Epithelial cell of esophagus (primary cell): ENCODE measurements at places on chromosomes 5 and 9.

GRCh38 chr5:153425914-153426313 is 64.6 kb upstream of the GRIA1 start:
- DNase-seq = peak; percentile 45

- peak; percentile 83 for DNase-seq
Measured at GRCh38 chr5:1564182-1564748, 40.5 kb upstream of the LPCAT1 start.

DNA sequence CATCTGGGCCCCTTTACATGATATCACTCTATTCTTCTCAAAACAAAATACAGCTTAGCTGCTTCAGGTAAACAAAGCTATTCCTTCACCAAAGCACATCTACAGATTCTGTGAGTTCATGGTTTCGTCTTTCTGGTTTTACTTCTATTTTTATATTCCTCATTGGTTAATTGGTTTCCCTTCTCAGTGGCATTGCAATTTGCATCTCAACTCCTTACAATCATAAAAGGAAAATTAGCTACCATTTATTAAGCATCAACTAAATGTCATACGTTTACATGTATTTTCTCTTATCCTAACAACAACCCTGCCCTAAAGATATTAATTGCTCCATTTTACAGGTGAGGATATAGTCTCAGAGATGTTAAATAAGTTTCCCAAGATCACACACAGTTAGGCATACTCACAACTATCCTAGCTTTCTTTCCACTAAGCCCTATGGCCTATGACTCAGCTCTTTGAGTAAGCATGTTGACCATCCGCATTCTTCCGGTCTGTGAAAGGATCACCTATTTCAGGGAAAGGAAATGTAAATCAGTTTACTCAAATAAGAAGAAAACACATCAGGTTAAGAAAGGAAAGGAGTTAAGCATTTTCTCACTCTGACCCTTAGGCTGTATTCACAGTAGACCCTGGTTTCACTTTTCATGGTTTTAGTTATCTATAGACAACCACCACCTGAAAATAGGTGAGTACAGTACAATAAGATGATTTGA is 146.1 kb downstream of the CAAP1 start:
- peak; percentile 76 for DNase-seq

GRCh38 chr5:56856541-56857178 is 41.3 kb downstream of the MAP3K1 start:
- no peak for DNase-seq

GRCh38 chr5:159262472-159262858 is 625 bp upstream of the UBLCP1 start:
- DNase-seq = peak; percentile 74

DNA sequence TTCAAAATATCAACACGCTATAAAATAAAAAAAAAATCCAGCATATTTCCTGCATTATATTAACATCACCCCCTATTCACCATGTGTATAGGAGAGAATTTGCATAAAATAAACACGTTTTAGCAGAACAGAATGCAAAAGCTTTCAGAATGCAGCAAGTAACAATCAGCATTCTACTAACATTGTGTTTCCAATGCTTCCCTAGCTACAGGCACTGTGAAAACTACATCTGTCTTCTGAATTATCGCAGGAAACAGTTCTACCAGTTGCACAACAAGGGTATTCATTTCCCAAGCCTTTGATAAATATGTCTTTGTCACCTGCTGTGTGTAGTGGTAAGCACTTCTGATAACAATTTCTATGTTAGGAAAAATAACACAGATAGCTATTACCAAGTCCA is 1015.8 kb downstream of the CDH18 start:
- no peak for DNase-seq

GRCh38 chr5:170302653-170303501 is 5.3 kb upstream of the LCP2 start:
- DNase-seq = no peak

GRCh38 chr9:131734781-131735180 is 5.1 kb downstream of the RAPGEF1 start:
- DNase-seq = no peak

DNA sequence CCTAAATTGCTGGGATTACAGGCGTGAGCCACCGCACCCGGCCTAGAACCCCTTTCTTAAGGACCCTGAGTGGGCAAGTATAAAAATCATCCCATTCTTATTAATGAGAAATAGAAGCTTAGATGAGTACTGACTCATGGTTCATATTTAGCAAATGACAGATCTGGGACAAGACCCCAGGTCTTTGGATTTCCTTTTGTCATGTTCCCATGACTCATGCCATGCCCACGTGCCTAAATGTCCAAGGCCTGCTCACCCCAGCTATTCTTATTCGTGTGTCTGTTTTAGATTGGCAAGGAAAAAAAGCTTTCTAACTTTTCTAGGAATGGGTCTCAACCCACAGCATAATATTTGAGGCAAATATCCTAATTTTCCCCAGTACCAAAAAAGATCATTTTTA is 57.7 kb upstream of the RPS23 start:
- DNase-seq = no peak

GRCh38 chr5:141574122-141574510 is 44.7 kb downstream of the DIAPH1 start:
- no peak for DNase-seq

DNA sequence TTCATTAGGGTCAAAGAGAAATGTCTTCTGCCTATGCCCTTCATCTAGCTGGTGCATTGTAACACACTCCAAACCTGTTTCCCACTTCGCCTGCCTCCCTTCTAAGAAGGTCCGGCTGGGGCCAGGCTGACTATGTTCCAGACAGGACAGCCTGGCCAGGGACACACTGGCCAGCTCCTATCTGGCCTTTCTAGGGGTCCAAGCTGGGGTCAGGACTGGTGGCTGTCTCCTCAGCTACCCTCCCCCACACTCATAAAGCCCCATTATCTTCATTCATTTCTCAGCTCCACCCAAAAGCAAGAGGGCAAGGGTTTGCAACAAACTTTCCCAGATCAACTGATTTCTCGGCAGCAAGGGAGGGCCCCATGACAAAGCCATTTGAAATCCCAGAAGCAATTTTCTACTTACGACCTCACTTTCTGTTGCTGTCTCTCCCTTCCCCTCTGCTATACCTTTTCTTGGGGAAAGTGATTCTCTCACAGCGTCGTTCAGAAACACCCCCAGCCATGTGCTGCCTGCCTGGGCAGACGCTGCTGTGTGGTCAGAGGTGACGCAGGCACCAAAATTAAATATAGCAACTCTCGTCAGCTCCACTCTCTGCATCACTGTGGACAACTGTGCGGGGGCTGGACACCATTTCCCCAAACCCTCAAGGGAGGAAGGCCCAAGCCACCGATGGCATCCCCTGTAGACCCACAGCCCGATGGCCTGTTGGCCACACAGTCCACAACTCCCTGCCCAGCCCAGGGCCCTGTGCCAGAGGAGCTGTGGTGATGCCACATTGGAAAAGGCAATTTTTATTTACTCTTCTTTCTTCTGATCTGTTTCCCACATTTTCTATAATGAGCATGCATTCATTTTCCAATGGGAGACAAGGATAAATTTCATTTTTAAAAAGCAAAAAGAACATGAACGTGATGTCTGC is 6.1 kb downstream of the IL13 start:
- no peak for DNase-seq

GRCh38 chr5:7425830-7426229 is 29.9 kb downstream of the ADCY2 start:
- DNase-seq = no peak

DNA sequence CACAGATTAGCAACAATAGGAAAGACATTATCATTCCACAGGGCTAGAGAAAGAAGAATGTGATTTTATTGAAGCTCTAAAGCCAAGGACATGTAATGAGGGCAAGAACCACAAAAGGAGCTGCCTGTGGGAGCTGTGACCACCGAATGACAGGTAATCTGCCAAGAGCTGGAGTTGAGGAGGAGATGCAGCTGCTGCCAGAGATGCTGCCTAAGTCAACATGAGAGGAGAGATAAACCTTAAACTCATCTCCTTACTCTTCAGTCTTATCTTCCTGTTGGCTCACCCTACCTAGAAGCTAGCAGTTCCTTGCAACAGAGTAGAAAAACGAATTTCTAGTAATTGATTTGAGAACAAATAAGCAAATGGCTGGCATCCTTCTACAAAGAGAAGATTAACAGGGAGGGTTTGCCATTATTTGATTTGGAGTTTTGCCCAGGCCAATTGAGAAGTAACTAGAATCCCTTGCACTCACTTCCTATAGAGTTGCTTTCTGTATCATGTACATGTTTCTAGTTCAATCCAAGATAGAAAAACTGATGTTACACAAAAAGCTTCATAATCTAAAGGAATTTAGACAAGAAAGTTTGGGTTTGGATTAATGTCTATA is 539.2 kb downstream of the TLE1 start:
- no peak for DNase-seq

- DNase-seq = peak; percentile 99
Measured at GRCh38 chr5:36657563-36657995, 51.2 kb downstream of the SLC1A3 start.

GRCh38 chr5:115209279-115209678 is 39.6 kb upstream of the TRIM36 start:
- DNase-seq = no peak

DNA sequence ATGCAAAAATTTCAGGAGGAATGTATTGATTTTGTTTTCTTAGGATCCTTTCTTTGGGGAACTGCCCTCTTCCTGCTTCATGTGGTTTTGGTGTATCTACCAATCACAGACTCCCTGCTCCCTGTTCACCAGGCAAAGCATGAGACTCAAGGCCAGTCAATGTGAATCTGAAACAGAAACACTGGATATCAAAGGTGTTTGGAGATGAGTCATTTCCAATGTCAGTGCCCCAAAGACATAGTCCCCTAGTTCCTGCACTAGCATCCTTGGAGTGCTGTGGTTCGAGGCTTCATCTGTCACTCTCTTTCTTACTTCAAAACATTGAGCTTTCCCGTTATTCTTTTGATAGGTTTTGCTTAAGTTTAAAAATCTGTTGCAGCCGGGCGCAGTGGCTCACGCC is 8.1 kb downstream of the PPP3R2 start:
- DNase-seq = no peak

GRCh38 chr5:176371621-176372539 is 6.6 kb downstream of the ARL10 start:
- no peak for DNase-seq

DNA sequence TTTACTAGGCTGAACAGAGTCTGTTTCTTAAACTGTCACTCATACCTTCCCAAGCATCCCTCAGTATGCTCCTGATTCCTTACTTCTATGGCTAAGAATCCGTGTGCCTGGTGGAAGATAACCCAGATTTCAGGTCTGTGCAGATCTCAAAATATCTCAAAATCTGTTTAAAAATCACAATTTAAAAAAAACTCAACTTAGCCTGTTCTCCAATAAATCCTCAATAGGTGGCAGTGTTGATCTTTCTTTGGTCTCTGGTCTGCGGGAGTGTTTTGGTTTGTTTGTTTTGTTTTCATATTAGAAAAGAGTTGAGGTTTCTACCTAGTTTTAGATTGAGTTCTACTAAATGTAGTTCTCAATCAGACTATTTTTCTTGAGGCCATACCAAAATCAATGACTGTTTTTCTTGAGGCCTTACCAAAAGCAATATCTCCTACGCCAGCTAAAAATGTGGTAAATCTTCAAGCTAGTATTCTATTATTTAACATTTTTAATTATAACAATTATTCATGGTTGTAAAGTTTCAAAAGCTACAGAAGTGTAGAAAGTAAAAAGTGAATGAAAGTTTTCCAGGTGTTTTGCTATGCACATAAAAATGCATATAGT is 57.9 kb downstream of the TGFBR1 start:
- DNase-seq = peak; percentile 35

GRCh38 chr5:136382791-136383190 is 17.4 kb upstream of the TRPC7 start:
- DNase-seq = no peak

DNA sequence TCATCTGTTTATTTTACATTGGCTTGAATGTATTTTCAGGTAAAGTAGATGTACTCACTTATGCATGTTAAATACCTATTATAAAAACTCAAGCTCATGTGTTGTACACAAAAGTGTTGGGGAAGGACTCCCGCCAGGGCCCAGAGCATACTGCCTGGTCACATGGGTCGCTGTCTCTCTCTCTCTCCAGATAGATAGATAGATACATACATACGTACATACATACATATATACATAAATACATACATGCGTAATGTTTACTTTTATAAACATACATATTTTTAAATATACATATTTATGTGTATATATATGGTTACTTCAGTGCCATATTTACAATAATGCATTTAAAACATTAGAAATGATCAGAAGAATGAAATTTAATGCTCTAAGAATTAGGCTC is 24.7 kb downstream of the ASPN start:
- DNase-seq = no peak

GRCh38 chr9:8543219-8543618 is 743.6 kb upstream of the DMAC1 start:
- no peak for DNase-seq

DNA sequence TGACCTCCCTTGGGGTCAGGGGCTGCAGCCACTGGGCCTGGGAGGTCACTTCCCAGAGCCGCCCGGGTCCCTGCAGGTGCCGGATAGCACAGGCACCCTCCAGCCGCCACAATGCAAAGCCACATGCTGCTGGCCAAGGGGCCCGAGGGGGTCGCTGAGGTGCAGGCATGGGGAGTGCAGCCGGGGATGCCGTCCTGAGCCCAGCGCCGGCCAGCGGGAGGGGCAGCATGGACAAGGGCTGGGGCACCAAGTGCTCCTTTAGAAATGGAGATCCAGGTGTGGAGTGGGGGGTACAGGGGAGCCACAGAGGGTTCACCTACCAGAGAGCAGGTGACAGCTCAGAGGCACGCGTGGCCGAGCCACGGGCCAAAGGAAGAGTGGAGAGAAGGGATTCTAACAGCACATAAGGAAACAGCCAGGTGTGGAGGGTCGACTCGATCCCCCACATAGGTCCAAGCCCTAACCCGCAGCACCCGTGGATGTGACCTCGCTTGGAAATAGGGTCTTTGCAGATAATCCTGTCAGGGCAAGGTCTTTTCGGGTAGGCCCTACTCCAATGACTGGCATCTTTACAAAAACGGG is 24.7 kb downstream of the ZDHHC11B start:
- no peak for DNase-seq

DNA sequence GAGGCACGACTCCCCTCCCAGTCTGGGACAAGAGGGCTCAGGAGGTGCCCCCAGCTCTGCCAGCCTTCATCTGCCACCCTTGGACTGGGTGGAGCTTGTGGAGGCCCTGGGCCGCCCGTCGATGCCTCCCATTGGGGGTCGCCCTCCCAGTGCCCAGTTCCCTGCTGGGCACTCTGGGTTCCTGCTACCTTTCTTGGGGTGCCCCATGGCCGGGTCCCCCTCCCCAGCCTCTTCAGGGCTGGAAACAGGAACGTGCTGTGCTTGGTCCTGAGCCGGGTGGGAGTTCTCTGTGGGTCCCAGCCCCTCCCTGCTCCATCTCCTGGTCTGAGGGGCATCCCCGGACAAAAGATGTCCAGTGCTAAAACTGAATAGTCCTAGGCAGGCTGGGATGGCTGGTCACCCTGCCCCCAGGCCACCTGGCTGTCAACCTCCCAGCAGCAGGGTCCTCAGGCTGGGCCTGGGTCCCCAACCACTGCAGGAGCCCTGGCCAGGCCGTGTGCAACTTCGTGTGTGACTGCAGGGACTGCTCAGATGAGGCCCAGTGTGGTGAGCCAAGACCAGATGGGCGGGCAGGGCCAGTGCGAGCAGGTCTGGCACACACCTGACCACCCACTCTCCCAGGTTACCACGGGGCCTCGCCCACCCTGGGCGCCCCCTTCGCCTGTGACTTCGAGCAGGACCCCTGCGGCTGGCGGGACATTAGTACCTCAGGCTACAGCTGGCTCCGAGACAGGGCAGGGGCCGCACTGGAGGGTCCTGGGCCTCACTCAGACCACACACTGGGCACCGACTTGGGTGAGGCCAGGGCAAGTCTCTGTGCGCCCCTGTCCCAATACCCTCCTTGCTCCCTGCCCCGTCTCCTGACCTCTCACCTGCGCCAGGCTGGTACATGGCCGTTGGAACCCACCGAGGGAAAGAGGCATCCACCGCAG is 784 bp downstream of the MAMDC4 start:
- DNase-seq = no peak
